Right atrium auricular region (tissue), 2 donors: ENCODE measurements at places on chromosomes 5 and 9. TPM values are rescaled to one million over a fixed set of nuclear protein-coding genes. Genes with fewer than 3 reads are reported as not detected.

The RANBP3L gene
- total RNA-seq = 0.98 TPM

The SH2D3C gene
- total RNA-seq = 16.5 TPM

The NIM1K gene
- total RNA-seq = 0.43 TPM

The IRGM gene
- total RNA-seq = not detected

The ARSI gene
- 0.83 TPM for total RNA-seq
